ENCODE measurements at places on chromosomes 11 and 22.

DNA sequence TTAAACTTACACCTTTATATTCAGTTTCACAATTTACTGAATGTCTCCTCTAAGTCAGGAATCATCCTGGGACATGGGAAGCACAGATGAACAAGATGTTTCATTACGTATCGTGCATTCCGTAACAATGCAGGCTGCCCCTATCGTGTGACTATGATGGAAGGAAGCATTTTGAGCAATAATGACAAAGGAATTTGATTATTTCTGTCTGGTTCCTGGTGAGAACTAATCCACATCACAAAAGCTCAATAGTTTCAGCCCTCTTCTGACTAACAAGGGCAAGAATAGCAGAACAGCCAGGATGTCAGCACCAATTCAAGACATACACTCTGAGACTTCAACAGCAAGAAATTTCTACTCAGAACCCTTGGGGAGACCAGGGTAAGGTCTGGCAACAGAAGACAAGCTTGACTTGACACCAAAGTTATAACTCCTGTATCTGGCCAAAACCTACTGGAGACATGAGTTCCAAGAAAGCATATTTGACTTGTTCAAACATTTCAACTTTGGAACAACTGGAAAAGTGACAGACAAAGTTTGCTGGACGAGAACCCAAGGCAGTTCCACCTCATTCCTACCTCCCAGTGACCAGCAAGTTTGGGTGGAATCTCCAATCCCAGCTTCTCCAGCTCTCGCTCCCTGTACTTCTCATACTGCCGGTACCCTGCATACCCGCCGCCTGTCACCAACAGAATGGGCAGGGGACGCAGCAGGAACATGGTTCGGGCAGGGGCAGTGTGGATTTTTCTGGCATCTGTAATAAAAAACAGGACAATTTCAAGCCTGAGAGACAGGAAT, 14.3 kb downstream of the PISD start:
- DNase-seq: no peak

DNA sequence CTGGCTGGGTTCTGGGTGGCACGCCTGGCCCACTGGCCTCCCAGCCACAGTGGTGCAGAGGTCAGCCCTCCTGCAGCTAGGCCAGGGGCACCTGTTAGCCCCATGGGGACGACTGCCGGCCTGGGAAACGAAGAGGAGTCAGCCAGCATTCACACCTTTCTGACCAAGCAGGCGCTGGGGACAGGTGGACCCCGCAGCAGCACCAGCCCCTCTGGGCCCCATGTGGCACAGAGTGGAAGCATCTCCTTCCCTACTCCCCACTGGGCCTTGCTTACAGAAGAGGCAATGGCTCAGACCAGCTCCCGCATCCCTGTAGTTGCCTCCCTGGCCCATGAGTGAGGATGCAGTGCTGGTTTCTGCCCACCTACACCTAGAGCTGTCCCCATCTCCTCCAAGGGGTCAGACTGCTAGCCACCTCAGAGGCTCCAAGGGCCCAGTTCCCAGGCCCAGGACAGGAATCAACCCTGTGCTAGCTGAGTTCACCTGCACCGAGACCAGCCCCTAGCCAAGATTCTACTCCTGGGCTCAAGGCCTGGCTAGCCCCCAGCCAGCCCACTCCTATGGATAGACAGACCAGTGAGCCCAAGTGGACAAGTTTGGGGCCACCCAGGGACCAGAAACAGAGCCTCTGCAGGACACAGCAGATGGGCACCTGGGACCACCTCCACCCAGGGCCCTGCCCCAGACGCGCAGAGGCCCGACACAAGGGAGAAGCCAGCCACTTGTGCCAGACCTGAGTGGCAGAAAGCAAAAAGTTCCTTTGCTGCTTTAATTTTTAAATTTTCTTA, 27.7 kb upstream of the TXNRD2 start:
- DNase-seq: no peak

DNA sequence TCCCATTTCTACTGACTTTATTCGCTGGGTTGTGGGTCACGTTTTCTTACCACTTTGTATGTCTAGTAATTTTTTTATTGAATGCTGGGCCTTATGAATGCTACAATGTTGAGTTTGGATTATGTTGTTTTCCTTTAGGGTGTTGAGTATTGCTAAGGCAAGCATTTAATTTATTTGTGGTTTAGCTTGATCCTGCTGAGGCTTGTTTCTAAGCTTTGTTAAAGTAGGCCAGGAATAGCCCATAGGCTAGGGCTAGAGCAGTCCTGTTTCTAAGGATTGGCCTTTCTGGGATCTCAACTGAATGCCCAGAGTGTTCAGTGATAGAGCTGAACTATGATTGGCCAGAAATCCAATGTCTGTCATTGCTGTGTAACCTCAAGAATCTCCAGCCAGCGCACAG, 56.1 kb upstream of the LDLRAD3 start:
- DNase-seq: no peak

- no peak for DNase-seq
Observed at GRCh38 chr11:102408339-102408738, 44.2 kb downstream of the TMEM123 start.

DNA sequence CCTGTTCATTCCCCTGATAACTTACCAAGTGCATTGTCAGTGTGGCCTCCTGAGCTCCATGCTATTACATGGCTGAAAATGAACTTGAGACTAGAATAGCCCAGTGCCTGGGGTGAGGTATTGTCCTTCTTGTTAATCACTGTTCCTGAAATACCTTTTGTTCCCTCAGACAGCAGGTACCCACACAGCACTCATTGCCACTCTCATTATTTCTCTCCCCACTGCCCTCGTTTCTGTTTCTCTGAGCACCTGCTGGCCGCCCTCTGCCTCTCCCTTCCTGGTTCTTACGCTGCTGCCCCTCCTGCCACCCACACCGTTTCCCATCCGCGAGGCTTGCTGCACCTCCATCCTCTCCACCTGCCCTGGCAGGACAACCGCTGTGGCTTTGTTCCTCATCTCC, 36.9 kb upstream of the RAB1B start:
- no peak for DNase-seq

- DNase-seq: no peak
Observed at GRCh38 chr11:43034341-43034740, 277.5 kb upstream of the API5 start.

DNA sequence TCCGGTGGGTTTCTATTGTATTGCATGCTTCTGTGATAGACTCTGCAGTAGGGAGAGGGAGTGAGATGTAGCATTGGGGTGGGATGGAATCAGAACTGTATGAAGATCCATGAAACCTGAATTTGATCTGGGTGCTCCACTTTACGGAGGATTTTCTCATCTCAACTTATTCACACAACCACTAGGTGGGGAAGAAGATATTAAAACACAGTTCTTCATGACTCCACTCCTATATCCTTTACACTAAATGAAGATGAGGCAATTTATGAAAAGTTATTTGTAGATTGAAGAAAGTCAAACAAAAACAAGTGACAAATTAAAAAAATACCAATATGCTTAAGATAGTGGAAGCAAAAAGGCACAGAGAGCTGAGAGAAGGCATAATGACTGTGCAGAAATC, 92.6 kb upstream of the PDGFD start:
- no peak for DNase-seq

- peak; percentile 56 for DNase-seq
Observed at GRCh38 chr11:119356349-119357031, 10.0 kb upstream of the MFRP start.

GRCh38 chr22:30864441-30865420, 103.8 kb downstream of the MORC2 start:
- DNase-seq: no peak

GRCh38 chr11:2989006-2989405, 3.1 kb downstream of the NAP1L4 start:
- no peak for DNase-seq

DNA sequence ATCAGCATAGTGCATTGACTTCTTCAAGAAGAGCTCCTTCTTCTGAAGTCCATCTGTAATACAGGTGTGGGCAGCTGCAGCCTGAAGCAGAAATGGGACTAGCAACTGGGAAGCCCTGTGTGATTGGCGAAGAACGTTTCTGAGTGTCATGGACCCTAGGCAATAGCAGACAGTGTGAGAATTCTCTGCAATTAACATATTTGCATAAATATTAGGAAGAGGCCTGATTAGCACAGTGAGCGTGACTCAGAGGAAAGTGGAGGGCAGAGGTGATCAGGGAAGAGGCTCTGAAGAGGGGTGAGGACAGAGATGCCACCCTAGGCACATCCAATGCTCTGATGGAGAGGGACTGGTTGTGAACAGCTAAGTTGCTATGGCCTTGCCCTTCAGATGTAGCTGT, 171.2 kb upstream of the ZBED5 start:
- no peak for DNase-seq

DNA sequence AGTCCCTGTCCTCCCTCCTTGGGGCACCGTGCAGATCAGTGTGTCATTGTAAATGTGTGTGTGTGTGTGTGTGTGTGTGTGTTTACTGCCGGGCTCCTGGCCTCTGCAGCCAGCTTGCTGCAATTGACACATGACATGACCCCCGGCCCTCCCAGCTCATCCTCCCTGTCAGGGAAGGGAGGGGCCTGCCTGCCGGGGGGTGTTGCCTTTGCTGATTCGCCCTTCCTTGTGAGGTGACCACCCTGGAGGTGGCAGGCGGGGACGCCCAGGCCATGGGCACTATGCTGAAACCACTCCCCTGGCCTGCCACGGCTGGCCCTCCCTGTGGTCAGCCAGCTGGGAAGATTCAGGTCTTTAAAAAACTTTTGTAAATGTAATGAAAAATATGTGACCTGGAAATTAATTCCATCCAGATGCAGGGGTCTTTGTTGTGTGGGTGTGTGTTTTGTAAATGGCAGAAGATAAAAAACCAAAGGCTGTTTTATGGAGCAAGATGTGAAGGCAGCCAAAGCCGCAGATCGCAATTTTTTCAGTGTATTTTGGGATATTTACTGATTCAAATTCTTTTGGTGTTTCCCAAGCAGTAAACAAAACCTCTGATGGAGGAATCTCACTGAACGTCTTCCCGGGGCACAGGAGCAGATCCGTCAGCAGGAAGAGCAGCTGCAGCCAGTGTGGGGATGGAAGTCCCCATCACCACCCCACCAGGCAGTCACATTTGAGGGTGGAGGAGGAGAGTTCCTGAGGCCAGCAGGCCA, 23.2 kb downstream of the SHISAL1 start:
- DNase-seq: no peak

- no peak for DNase-seq
Observed at GRCh38 chr11:61860054-61860903, 31.1 kb downstream of the FADS3 start.
